ENCODE measurements at places on chromosomes 2 and 18.

GRCh38 chr2:131092458-131093005, 728 bp downstream of the FAM168B start:
- peak; percentile 15 for DNase-seq

DNA sequence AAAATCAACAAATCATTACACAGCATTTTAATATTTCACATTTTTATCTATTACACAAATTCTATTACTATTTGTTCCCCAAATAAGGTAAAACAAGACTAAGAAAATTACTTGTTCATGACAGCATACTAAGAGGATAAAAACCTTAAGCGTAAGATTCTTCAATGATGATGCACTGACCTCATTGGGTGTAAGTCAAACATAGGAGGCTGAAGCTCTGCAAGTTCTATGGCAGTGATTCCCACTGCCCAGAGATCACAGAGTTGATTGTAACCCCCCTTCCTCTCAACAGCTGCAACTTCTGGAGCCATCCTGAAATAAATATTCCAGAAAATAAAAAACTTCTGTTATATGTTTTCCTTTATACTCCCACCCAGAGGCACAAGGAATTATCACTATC, 82.2 kb upstream of the CDKL4 start:
- no peak for DNase-seq

DNA sequence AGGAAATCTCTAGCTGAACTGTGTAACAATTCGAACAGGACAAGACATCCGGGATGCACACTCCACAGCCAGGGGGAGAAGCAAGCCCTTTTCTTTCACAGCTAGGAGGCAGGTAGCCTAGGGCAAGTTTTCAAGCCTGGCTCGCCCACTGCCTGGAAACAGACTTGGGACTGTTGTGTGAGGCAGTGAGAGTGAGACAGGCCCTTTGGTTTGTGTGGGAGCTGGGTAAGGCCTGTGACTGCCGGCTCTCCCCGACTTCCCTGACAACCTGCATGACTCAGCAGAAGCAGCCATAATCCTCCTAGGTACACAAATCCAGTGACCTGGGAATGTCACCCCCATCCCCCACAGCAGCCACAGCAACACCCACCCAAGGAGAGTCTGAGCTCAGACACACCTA, 179.7 kb downstream of the WDPCP start:
- no peak for DNase-seq

GRCh38 chr18:48154828-48155227, 224.4 kb upstream of the SMAD2 start:
- no peak for DNase-seq

DNA sequence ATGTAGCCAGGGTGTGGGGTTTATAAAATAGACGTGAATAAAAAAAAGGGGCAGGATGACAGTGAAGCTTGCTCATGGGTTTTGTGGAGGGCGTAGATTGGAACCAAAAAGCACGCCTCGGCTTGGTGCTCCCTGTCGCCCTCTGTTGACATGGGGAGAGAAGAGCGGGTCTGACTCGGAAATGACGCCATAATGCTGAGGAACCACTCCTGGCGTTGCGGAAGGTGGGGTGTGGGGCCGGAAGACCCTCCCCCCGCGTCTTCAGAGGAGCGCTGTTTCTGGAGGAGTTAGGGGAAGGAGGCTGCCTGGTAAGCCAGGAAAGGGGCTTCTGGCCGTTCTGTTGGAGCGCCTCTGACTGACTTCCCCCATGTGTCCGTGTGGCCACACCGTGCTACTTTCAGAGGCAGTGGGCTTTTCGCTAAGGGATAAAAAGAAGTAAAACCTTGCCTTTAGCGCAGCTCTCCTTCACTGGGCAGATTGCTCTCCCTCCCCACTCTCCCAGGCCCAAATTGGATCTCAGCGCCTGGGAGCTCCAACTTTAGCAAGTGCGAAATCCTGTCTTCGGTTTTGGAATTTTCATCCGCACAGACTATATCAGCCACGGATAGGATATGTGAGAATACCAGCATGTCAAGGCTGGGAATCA, 42.8 kb downstream of the PLEKHA3 start:
- peak; percentile 81 for DNase-seq

DNA sequence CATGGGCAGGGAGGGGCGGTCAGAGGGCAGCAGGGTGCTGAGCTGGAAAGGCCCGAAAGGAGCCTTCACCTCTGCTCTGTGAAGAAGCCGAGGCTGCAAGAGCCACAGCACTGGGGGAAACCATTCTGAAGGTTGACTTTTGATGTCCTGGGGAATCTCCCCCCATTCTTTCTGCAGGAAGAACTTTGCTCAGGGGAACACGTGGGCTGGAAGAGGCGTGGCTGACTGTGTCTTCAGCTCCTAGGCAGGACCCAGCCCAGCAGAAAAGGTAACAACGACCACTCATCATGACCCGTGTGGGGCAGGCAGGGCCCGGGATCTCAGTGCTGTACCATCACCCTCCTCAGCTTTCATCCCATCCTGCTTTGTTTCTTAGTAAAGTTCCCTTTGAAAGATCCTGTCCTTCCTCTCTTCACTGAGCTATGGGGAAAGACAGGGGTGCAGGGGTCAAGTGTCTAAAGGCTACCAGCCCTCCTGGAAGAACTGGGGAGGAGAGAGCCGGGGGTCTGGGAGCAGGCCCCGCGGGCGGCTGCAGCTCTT, 312.7 kb downstream of the CELF4 start:
- DNase-seq, result no peak

DNA sequence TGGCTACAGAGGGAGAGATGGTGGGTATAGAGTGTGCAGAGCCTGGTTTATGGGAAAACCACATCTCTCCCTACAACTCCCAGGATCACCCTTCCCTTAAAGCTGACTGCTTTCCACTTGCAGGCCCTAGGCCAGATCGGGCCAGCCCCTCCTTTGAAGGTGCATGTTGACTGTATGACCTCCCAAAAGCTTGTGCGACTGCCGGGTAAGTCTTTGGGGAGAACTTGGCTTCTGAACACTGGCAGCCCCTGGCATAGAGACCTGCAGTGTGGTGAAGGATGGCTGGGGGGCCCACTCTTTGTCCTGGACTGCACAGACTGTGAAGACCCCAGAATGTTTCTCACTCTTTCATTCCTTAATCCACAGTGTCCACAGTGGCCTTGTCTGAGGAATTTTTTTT, 19.5 kb downstream of the CAD start:
- DNase-seq, result no peak
